ENCODE measurements at places on chromosomes 16 and 17.
A peak's percentile ranks its signal among the peaks of the same experiment; 100 is the strongest.

DNA sequence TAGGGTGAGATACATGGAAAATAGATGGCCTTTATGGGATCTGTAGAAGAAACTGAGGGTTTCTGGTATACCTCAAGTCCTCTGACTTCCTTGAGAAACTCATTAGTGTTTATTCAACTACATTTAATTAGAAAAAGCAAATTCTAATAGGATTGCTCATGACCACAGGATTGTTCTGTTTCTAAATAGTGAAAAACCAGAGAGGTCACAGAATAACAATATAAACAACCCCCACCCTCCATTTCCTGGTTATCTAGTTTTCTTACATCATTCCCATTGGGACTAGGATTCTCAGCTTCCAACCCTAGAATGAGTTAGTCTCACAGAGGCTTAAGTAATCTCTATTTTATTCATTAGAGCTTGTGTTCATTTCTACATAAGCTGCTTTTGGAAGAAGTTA is 30.0 kb downstream of the SF3B3 start:
- DNase-seq: no peak

DNA sequence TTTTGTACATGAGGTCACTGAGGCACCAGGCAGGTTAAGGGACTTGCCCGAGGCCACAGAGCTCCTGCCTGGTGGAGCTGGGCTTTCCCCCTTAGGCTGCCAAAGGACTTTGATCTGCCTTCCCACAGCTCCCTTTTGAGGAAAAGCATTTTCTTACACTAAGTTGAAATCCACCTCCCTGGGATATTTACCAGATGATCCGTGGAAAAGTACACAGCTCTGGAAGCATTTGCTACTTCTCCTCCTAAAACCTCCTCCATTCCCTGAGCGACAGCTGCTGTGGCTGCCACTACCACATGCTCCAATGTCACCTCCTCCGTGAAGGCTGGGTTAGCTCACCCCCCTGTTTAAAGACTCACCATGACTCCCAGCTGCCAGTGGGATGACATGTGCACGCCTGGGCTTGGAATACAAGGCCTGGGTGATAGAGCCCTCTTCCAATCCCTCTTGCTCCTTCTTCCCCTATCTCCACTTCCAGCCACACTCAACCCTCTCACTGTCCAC is 1.2 kb upstream of the MPRIP start:
- no peak for DNase-seq

GRCh38 chr16:4882000-4882632 is 34.8 kb downstream of the UBN1 start:
- DNase-seq: no peak

DNA sequence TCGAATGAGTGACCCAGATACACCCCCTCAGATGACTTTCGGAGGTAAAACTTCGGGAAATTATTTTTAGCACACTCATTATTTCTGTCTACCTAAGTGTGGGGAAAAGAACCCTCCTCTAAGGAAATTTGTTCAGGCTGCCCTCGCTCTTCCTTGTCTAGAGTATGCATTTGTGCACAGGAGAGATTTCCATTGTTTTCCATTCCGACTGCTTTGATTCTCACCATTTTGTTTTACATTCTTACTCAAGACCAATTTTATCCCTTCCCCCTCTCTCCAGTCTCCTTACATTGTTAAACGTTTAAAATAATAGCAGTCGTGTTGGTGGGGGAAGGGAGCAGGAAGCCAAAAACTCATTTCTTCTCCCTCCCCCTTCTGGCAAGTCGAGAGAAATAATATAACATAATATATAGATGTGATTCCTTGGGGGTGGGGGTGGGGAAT is 1.5 kb upstream of the CHD3 start:
- no peak for DNase-seq

GRCh38 chr17:70848785-70849184 is 679.5 kb downstream of the KCNJ2 start:
- no peak for DNase-seq

GRCh38 chr16:30064729-30065101 is 845 bp upstream of the ALDOA start:
- DNase-seq: no peak

DNA sequence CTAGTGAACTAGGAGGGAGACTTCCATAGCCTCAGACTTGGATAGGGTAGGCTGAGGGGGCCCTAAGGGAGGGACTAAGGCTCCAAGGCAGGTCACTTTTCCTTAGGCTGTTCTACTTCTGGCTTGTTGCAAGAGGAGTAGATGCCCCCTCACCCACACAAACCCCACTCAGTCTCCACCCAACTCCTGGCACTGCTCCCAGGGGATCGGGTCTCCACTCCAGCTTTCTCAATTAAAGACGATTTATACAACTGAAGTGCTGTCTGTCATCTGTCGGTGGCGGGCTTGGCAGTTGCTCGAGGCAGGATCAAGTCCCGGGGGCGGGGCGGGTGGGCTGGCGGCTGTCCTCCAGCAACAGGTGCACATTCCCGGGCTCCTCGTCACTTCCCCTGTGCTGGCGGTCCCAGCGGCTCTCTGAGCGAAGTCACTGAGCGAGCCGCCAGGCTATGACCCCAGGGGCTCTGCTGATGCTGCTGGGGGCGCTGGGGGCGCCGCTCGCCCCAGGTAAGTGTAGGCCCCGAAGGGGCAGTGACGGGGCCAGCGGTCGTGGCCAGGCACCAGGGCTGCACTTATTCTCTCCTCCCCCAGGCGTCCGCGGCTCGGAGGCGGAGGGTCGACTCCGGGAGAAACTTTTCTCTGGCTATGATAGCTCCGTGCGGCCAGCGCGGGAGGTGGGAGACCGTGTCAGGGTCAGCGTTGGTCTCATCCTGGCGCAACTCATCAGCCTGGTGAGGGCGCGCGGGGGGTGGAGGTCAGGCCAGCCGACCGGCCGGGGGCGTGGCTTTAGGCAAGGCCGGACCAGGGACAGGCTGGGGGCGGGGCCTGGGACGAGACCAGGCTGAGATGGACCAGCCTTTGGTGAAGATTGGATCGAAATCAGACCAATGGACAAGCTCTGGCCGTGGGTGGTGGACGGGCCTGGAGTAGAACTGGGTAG is at the start of gene CHRNB1:
Gene CHRNB1 (plus strand): TSS at position 380 of the 937 bp plus-strand sequence. CDS start 67 bp downstream, at position 447.
- DNase-seq: no peak

DNA sequence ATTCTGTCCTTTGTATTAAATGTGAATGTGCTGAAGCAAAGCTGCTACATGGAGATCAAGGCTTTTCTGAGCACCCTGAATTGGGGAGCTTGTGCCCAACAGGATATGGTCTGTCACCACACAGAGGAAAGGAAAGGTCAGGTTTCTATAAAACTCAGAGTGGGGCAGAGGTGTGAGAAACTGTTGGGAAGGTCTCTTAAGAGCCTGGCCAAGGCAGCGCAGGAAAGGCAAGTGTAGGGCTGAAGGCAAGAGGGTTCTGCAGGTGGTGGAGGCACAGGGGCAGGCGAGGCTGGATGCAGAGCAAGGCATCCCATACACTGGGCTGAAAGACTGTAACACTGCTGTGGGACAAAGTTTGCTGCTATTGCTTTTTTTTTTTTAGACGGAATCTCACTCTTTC is 8.1 kb downstream of the COX6A2 start:
- no peak for DNase-seq

GRCh38 chr17:386141-386876 is 33.7 kb upstream of the RPH3AL start:
- peak; percentile 60 for DNase-seq

GRCh38 chr17:81684442-81684911 is 666 bp downstream of the HGS start:
- no peak for DNase-seq

GRCh38 chr17:66462010-66462409 is 159.6 kb downstream of the PRKCA start:
- DNase-seq: no peak

GRCh38 chr16:3029491-3030221 is 5.8 kb downstream of the THOC6 start:
- peak; percentile 38 for DNase-seq

- DNase-seq: no peak
Observed at GRCh38 chr17:76841776-76842405, 26.3 kb upstream of the MGAT5B start.

GRCh38 chr16:86800894-86801293 is 222.5 kb downstream of the FOXL1 start:
- DNase-seq: no peak

GRCh38 chr17:58284613-58285421 is 4.1 kb upstream of the MPO start:
- DNase-seq: no peak

- peak; percentile 30 for DNase-seq
Observed at GRCh38 chr17:82021107-82021899, 1.4 kb downstream of the CENPX start.

GRCh38 chr16:65661558-65661957 is 539.7 kb upstream of the CDH11 start:
- no peak for DNase-seq

- DNase-seq: no peak
Observed at GRCh38 chr17:27453471-27453870, 2.8 kb upstream of the KSR1 start.

DNA sequence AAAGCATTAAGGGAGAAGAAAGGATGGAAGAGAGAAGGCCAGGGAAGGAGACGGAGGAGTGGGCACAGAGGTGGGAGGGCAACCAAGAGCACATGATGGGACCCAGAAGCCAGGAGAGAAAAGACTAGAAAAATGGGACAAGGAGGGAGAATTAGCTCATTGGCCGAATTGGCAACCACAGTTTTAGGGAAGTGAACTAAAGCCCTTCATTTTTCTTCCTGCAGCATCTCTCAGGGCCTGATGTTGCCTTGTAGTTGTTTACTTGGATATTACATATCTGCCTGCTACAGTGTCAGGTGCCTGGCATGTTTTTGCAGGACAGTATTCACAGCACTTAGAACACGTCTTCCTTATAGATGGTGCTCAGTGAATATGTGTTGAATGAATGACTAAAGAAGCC is 19.0 kb downstream of the EMP2 start:
- DNase-seq: no peak

DNA sequence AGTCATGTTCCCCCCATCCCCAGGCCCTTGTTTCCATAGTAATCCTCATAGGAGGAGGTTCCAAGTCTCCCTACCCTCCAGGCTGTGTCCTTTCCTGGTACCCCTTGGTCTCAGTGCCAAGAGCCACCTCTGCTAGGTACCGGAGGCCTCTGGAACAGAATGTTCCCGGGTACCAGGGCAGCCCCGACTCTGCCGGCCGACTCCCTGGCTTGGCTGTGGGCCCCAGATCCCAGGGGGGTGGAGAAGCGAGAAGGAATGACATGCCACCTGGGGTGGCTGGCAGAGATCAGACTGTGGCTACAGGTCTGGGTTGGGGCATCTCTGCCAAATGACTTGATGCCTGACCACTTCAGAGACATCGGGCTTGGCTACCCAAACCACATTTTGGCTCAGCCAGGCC is 3.6 kb downstream of the STAC2 start:
- no peak for DNase-seq

DNA sequence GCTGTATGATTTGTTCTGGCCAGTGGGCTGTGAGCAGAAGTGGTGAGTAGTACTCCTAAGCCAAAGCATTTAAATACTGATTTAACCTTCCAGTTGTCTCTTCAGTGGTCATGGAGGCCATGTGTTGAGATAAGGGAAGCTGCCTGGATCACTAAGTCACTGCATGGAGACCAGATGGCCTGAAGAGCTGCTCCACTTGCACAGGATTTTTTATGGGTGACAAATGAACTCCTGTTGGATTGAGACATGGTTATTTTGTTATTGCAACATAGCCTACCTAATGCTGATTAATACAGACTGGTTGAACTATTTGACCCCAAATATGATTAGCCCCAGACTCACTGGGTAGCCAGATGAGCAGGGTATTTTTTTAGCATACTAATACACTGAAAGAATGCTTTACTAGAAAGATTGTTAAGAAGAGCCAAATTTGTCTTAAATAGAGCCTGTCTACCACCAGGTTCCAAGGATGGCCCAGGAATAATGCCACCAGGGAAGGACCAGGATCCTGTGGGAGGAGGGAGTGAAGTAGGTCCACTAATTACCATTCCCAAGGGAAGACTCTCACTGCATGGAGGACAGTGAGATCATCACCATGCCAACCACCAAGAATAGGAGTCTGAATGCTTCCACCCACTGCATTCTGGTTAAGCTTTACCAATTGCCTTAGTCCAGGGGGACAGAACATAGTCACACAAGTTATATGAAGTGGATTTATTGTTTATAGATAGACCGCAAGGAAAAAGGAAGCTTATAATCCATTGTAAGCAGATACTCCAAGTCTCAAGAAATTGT is 187.4 kb upstream of the IRX6 start:
- no peak for DNase-seq

- DNase-seq: no peak
Observed at GRCh38 chr17:73234736-73235135, 26.9 kb downstream of the CPSF4L start.

- no peak for DNase-seq
Observed at GRCh38 chr16:66935314-66936011, at the start of gene CES2. Gene CES2, plus strand, starts transcription at chr16:66935516. Its CDS starts 120 bp downstream, at chr16:66935636.

GRCh38 chr17:68424861-68425260 is 32.4 kb downstream of the WIPI1 start:
- no peak for DNase-seq

DNA sequence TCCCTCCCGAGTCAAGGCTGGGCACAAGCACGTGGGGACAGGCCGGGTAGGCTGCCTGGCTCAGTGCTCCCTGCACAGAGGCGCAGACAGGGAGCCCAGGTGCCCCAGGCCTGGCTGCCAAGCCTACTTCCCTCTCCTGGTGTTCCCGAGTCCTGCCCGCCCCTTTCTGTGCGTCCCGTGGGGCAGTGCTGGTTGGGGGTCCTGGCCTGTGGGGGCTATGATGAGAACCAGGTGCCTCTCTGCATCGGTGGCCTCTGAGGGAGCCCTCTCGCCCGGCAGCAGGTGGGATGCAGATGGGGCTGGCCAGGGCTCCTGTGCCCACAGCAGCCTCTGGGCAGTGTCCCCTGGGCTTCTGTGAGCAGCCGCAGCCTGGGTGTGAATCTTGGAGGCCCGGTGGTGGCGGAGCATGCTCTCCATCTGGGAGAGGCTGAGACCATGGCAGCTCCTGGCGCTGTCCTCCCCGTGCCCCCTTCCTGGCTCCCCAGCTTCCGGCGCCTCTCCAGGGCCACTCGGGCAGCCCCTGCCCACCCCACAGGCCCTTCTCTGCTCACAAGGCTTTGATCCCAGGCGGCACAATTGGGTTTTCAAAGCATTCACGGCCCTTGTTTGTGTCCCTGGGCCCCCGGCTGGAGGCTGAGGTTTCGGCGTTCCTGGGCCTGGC is 7.2 kb downstream of the CENPX start:
- no peak for DNase-seq

- DNase-seq: no peak
Observed at GRCh38 chr16:49644145-49644463, 211.8 kb downstream of the ZNF423 start.

DNA sequence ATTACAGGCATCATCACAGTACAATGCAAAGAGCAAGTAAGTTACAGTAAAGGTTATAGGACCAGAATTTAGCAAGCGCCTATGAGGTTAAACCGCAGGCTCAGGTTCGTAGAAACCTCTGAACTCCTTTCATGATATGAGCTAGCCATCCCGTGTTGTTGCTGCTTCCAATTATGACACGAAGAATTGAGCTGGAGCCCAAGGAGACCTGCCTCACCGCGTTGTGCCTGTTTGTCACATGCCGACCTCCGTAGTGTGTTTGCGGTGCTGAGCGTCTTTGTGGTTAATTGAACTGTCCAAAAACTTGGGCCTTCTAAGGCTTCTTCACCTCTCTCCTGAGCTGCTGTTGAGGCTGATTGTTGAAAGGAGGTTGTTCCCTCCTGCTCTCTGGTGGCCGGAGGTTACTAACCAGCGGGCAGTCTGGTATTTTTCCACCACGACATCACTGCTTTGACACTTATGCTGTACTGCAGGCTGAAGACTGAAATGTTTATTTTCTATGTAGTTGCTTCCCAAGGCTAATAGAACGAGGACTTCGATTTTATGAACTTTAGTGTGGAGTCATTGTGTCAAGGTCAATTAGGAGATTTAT is 67.5 kb downstream of the SEC14L1 start:
- no peak for DNase-seq
